ENCODE measurements at places on chromosomes 2 and 18.

DNA sequence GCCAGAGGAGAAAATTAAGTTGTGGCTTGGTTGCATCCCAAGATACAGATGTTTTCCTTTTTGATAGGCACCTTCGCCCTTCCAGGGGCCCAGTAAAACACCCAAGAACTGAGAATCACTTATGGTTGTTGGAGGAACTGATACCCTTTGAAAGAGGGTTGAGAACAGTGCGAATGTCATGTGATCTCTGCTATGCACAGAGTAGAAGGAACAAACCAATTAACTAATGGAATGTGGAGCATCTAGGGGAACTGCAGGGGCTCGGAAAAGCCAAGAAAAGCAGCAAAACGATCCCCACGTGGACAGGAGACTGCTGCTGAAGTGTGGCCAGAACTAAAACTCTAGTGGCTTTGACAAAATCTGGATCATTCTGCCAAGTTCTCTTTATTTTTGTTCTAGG, 58.8 kb downstream of the APOB start:
- DNase-seq = no peak

- no peak for DNase-seq
Observed at GRCh38 chr2:195864316-195864715, 204.3 kb downstream of the DNAH7 start.

DNA sequence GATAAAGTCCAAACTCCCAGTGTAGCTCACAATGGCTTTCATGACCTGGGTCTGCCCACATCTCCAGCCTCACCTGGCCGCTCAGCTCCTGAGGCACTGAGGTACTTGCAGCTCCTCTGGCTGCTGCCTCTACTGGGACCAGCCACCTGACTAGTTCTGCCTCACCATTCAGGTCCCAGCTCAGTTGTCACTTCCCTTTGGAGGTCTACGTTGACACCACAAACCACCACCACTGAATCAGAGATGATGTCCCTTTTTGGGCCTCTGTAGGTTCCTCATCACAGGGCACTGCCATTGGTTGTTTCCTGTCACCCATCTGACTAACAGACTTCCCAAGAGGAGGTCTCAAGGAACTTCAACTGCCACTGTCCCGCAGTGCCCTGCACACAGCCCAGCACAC, 21.2 kb downstream of the SPP2 start:
- DNase-seq = peak; percentile 32

GRCh38 chr2:222651718-222652418, 4.0 kb downstream of the FARSB start:
- DNase-seq = no peak

DNA sequence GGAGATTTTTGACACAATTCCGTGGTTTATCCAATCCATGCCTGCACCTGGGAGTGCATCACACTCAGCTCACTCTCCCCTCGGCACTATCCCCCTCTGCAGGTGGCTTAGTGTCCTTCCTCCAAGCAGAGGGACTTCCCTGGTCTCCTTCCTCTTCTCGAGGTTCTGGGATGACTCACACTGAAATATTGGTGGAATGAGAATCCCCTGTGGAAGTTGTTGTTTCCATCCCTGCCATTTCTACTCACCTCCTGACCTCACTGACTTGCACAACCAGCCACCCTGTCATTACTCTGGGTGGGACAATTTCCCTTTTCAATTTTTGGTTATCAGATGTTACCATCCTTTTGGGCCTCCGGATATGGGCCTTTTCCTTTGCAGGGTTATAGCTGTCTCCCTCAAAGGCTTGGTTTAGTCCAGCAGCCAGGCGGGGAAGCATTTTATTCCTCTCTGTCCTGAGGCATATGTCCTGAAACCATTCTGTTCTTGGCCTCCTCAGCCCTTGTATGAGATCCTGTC, 59.9 kb downstream of the PTPRM start:
- DNase-seq = no peak

GRCh38 chr2:33377048-33377447, 99.4 kb upstream of the RASGRP3 start:
- DNase-seq = no peak

DNA sequence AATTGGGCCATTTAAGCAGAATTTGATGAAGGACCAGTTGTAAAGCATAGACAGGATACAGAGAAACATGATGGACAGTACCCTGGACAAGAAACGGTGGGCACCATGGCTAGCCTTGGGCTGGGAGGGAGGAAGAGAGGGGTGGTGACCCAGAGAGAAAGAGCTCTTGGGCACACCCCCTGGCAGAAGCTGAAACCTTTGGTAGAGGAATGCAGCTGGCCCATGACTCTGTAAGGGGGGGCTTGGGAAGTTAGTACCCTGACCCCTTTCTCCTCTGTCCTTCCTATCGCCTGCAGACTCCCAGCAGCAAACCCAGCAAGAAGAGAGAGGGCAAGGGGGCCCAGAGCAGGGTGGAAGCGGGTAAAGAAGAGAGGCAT, 32.6 kb downstream of the MRPL44 start:
- DNase-seq = no peak

GRCh38 chr2:42917425-42917927, 125.1 kb upstream of the HAAO start:
- DNase-seq = no peak

- DNase-seq = peak; percentile 73
Observed at GRCh38 chr2:46236006-46236875, 61.0 kb upstream of the EPAS1 start.

GRCh38 chr2:189162566-189162965, 17.0 kb downstream of the COL5A2 start:
- DNase-seq = no peak

GRCh38 chr18:61475931-61476330, 142.7 kb downstream of the CDH20 start:
- DNase-seq = no peak

- DNase-seq = no peak
Observed at GRCh38 chr2:127107622-127107999, 657 bp upstream of the BIN1 start.

- no peak for DNase-seq
Observed at GRCh38 chr2:68796295-68796905, 61.8 kb downstream of the ARHGAP25 start.

GRCh38 chr2:223801736-223802135, 35.6 kb downstream of the AP1S3 start:
- DNase-seq = no peak

GRCh38 chr2:54772531-54772930, 49.1 kb downstream of the EML6 start:
- DNase-seq = no peak

GRCh38 chr2:71609958-71610357, 156.6 kb downstream of the DYSF start:
- DNase-seq = peak; percentile 12

- no peak for DNase-seq
Observed at GRCh38 chr18:23986600-23987359, 27.8 kb upstream of the TTC39C start.

GRCh38 chr2:171167352-171167997, 6.8 kb upstream of the TLK1 start:
- no peak for DNase-seq

GRCh38 chr2:214465363-214466146, 54.7 kb downstream of the VWC2L start:
- DNase-seq = no peak

GRCh38 chr18:52403291-52404021, 63.5 kb downstream of the DCC start:
- no peak for DNase-seq

GRCh38 chr2:148875387-148876051, 492 bp downstream of the KIF5C start:
- no peak for DNase-seq

DNA sequence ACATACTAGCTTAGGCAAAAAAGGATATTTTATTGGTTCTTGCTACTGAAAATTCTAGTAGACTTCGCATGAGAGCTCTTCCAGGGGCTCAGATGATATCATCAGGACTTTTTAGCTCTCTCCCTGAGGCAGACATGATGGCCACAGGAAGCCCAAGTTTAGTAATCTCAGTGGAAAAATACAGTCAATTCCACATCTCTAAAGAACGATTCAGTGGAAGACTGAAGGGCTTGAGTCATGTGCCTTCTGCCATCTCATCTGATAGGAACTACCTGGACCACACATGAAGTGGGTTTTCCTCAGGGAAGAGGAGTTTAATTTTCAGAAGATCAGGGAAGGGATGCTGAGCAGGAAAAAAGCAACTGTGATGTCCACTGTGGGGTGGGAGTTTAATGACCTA, 117.3 kb downstream of the TTC27 start:
- no peak for DNase-seq

GRCh38 chr2:120731175-120731574, 4.5 kb upstream of the GLI2 start:
- DNase-seq = no peak

DNA sequence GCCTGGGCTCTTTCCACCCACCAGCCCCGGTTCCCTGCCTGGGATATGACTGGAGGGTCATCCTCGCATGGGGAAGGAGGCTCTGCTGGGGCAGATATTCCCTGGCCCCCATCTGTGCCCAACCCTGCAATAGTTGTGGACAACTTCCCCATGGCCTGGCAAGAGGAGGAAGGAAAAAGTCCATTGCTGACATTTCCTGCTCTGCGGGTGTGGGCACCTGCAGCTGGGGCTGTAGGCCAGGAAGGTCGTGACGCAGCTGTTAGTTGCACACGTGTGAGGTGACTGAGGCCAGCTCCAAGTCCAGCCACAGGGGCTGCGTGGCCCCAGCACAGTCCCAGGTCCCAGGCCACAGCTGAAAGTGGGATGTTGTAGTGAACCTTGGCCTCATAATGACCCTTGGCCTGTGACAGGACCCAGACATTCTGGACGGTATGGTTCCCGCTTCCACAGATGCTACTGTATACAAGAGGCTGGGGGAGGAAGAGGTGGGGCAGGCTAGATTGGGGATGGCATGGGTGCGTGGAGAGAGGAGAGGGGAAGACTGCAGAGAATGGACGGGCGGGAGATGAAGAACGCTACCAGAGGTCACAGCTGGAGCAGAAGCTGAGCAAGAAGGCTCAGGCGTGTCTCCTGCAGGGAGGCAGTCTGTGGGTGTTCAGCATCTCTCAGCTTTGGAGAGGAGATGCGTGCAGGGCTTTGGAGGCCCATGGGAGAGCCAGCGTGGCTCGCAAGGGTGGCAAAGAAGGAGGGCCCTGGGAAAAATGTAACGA, 22.1 kb downstream of the OTOF start:
- DNase-seq = no peak

DNA sequence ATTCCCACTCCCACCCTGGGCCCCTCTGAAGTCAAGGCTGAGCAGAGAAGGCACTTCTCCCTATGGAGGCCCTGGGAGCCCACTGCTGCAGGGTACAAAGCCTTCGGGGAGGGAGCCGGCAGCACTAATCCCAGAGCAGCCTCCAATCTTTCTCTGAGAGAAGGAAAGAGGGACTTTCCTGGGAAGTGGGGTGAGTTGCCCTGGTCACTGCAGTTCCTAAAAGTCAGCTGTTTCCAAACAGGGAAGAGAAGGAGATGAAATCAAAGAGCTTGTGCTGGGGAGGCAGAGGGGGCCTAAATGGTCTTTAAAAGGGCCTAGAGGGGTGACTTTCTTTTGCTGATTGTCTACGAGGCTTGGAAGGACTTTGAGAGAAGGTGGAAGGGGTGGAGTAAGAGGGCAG, 264.7 kb downstream of the TNS1 start:
- DNase-seq = no peak

GRCh38 chr2:196677404-196677803, 37.9 kb downstream of the CCDC150 start:
- DNase-seq = no peak

DNA sequence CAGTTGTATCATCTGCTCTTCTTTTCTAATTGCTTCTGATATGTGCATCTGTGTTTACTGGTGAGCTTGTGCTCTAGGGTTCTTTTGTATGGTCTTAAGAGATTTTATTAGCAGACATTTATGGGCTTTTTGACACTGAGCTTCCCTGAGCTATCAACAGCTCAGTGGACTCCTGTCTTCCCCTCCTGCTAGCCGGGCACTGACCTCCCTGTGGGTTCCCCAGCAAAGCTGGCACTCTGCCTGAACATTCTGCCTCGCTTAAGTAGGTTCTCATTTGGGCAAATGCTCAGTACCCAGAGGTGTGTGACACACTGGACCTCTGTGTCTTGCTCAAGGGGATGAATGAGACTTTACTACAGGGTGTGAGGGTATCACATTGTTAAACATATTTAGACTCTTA, 15.8 kb downstream of the TRAF3IP1 start:
- no peak for DNase-seq

- no peak for DNase-seq
Observed at GRCh38 chr2:11016735-11017388, 105.1 kb downstream of the KCNF1 start.

- DNase-seq = no peak
Observed at GRCh38 chr2:187615364-187615763, 61.1 kb upstream of the TFPI start.

GRCh38 chr2:176793792-176794191, 418.8 kb upstream of the HNRNPA3 start:
- DNase-seq = no peak

DNA sequence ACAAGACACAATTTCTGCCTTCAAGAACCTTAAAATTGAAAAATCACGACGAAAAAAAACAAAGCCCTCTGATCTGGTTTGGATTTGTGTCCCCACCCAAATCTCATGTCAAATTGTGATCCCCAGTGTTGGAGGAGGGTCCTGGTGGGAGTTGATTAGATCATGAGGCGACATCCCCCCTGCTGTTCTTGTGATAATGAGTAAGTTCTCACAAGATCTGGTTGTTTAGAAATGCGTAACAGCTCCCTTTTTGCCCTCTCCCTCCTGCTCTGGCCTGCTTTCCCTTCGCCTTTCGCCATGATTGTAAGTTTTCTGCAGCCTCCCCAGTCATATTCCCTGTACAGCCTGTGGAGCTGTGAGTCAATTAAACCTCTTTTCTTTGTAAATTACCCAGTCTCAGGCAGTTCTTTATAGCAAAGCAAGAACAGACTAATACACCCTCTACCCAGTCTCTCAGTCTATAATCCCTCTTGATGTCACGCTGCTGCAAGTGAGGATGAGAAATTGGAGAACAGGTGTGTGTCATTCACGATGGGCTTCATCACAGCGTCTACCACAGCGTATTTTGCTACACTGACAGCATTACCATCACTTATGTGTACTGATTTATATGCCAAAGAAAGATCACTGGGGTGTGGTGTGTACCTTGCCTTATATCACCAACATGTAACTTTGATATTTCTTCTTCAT, 330.7 kb downstream of the MTX2 start:
- no peak for DNase-seq

DNA sequence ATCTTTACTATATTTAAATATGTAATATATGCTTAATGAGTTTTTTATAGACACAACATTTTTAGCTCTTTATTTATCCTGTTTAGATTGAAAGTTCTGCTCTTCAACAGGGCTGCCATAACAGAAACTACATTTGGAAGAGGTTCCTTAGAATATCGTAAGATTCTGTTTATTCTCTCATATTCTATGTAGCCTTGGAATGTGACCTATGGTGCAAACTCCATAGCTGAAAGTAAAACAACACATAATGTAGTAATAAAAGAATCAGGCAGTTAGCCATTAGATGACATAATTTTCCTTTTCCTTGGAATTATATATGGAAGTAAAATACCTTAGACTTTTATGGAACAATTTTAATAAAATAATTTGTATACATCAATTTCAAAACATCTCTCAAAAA, 91.3 kb downstream of the ZNF804A start:
- DNase-seq = no peak

- no peak for DNase-seq
Observed at GRCh38 chr2:99205491-99205890, 24.5 kb downstream of the MRPL30 start.
